Activated naive CD8-positive, alpha-beta T cell treated with anti-CD3 and anti-CD28 coated beads for 36 hours (primary cell): ENCODE measurements at places on chromosomes 1 and 21. TPM values are rescaled to one million over a fixed set of nuclear protein-coding genes. Genes with fewer than 3 reads are reported as not detected.

DNA sequence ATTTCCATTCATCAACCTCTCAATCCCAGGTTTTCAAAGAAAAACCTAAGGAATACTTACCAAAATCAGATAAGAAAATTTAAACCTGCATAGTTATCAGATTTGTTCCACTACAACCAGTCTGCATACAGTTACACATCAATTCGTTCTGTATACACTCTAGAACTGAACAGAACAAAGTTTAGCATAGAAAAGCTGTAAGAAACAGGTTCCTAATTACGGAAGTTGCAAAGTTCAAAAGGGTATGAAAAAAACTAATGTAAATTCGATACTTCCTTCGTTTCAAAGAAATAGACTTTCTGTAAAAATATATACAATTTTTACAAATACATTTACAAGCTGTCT is 3.1 kb downstream of the MCL1 start:
- H3K4me1 ChIP-seq = peaks cover 52% of the 10 kb centered on the region
- DNase-seq = no peak

- peaks cover 30% of the 10 kb centered on the region for H3K36me3 ChIP-seq
- H3K4me1 ChIP-seq = peaks cover 18% of the 10 kb centered on the region
- H3K27me3 ChIP-seq = no peaks in the 10 kb centered on the region
Observed at GRCh38 chr1:19079541-19080472, 123.3 kb upstream of the IFFO2 start.

DNA sequence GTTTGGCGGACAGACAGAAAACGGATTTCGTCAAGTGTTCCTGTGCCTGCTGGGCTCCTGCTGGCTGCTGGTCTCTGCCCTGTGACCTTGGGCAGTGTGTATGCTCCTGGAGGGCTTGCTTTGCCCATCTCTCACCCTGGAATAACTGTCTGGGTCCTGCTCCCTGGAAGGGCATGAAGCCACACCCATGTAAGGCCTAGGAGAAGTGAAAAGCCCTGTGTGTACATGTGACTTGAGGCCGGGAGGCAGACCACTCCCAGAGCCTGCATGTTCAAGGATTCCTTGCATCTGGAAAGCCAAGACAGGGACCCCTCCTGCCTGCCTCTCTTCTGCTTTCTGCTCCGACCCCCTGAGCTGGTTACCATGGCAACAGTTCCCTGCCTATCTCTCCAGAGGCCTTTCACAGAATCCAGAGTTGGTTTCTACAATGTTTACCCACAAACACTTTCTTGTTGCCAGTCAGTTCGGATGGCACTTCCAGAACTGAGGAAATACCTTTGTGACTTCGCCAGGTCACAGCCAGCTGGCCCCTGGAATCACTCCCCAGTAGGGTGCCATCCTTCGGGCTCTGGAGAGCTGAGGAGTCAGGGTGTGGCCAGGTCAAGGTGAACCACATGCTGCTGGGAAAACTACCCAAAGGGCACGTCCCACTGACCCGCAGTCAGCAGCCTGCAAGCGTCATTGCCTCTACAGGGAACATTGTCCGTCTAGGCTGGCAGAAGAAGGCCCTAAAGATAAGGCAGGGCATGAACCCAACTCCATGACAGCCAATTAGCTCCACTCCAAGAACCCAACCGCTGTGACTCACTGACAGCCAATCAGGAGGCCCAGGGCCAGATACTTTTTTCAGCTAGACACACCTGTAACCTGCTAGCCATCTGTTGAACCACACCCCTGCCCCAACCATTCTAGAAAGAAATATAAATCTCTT is 14.7 kb upstream of the GPR37L1 start:
- no peaks in the 10 kb centered on the region for H3K4me1 ChIP-seq
- no peak overlapping the region for H3K27ac ChIP-seq
- H3K36me3 ChIP-seq = no peaks in the 10 kb centered on the region

DNA sequence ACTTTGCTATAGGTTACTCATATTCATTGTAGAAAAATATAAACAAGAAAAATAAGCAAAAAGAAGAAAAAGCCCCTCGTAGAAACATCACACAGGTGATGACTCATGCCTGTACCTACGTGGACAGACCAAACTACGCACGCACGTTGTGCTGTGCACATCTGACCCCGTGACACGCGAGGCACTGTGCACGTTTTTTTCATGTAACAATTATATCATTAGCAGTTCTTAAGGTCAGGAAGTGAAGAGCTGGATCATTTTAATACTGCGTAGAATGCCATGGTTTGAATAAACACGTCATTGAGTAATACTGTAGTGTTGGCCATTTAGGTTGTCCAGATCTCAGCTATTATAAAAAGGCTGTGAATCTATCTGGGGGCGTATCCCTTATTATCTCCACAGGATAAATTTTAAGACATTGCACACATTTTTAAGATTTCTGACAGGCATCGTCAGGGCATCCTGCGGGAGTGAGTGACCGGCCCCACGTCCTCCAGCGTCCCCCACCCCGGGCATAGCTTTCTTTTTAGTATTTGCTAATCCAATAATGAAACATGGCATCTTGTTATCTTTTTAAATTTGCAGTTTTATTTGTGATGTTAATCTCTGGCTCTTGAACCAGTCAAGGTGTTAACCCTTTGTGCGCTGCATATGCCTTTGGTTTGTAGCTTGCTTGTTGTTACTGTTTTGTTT is 23.4 kb upstream of the ADARB1 start:
- peaks cover 12% of the 10 kb centered on the region for H3K27me3 ChIP-seq
- no peaks in the 10 kb centered on the region for H3K36me3 ChIP-seq
- H3K4me1 ChIP-seq = no peaks in the 10 kb centered on the region
- no peak overlapping the region for H3K4me3 ChIP-seq
- no peak for DNase-seq

GRCh38 chr1:1461721-1462317 is 9.7 kb upstream of the ATAD3B start:
- peaks cover 13% of the 10 kb centered on the region for H3K27me3 ChIP-seq
- no peak for DNase-seq
- H3K36me3 ChIP-seq = no peaks in the 10 kb centered on the region
- no peaks in the 10 kb centered on the region for H3K4me1 ChIP-seq
- H3K27ac ChIP-seq = peak overlapping the region; percentile 63

DNA sequence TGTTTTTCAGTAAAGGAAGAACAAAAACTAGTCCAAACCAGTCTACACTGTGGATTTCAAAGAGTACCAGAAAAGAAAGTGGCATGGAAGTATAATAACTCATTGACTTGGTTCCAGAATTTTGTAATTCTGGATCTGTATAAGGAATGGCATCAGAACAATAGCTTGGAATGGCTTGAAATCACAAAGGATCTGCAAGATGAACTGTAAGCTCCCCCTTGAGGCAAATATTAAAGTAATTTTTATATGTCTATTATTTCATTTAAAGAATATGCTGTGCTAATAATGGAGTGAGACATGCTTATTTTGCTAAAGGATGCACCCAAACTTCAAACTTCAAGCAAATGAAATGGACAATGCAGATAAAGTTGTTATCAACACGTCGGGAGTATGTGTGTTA is 21.3 kb downstream of the CHODL start:
- H3K4me3 ChIP-seq = no peak overlapping the region
- H3K4me1 ChIP-seq = no peaks in the 10 kb centered on the region
- no peak overlapping the region for H3K27ac ChIP-seq
- DNase-seq = no peak
- peaks cover 4% of the 10 kb centered on the region for H3K27me3 ChIP-seq

- no peaks in the 10 kb centered on the region for H3K27me3 ChIP-seq
- no peak overlapping the region for H3K27ac ChIP-seq
- DNase-seq = no peak
- H3K36me3 ChIP-seq = peaks cover 21% of the 10 kb centered on the region
- no peak overlapping the region for H3K4me3 ChIP-seq
- no peaks in the 10 kb centered on the region for H3K4me1 ChIP-seq
Observed at GRCh38 chr1:173148971-173149370, 58.2 kb downstream of the TNFSF4 start.

GRCh38 chr1:72636631-72637030 is 354.3 kb upstream of the NEGR1 start:
- H3K4me3 ChIP-seq = no peak overlapping the region
- DNase-seq = no peak
- no peak overlapping the region for H3K27ac ChIP-seq
- no peaks in the 10 kb centered on the region for H3K4me1 ChIP-seq
- H3K27me3 ChIP-seq = no peaks in the 10 kb centered on the region

DNA sequence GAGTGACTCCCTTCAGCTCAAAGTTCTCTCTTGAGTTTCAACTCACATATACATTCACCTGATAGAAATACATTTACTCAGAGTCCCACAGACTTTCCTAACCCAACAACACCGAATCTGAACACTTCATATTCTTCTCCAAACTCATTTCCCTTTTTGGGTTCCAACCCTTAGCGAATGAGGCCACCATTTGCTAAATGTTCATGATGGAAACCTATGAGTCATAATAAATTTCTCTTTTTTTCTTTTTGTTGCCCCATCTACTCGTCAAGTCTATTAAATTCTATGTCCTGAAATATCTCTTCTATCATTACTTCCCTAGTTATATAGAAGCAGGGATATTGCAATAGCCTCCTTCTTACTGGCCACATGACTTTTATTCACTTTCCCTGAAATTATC is 100.1 kb downstream of the HLX start:
- DNase-seq = no peak
- H3K36me3 ChIP-seq = no peaks in the 10 kb centered on the region
- H3K27me3 ChIP-seq = no peaks in the 10 kb centered on the region
- no peaks in the 10 kb centered on the region for H3K4me1 ChIP-seq
- H3K27ac ChIP-seq = no peak overlapping the region

DNA sequence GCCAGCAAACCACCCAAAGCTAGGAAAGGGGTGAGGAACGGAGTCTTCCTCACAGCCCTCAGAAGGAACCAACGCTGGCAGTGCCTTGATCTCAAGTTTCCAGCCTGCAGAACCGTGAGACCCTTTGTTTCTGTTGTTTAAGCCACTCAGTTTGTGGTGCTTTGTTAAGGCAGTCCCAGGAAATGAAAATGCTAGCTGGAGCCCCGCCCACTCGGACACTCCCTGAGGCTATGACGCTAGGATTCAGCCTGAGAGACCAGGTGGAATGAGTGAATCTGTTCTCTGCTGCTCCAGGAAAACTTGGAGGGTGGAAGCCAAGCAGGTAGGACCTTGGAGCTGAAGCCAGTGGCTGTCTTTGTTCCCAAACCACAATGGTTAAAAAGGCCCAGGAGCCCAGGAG is 196.5 kb upstream of the POU3F1 start:
- no peaks in the 10 kb centered on the region for H3K36me3 ChIP-seq
- peaks cover 6% of the 10 kb centered on the region for H3K27me3 ChIP-seq
- no peak for DNase-seq
- H3K27ac ChIP-seq = no peak overlapping the region

DNA sequence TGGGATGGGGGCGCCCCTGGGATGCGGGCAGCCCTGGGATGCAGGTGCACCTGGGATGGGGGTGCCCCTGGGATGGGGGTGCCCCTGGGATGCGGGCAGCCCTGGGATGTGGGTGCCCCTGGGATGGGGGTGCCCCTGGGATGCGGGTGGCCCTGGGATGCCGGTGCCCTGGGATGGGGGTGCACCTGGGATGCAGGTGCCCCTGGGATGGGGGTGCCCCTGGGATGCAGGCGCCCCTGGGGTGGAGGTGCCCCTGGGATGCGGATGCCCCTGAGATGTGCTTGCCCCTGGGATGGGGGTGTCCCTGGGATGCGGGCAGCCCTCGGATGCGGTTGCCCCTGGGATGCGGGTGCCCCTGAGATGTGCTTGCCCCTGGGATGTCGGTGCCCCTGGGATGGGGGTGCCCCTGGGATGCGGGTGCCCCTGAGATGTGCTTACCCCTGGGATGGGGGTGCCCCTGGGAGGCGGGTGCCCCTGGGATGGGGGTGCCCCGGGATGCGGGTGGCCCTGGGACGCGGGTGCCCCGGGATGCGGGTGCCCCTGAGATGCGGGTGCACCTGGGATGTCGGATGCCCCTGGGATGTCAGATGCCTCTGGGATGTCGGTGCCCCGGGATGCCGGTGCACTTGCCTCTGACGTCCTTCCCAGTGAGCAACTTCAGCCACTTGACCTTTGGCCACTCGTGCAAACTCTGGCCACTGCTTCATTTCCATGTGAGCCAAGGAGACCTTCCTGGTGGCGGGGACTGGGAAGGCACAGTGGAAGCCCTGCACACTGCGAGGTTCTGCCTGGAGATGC is 37.3 kb upstream of the SLC19A1 start:
- peaks cover 3% of the 10 kb centered on the region for H3K27me3 ChIP-seq
- no peak overlapping the region for H3K27ac ChIP-seq
- no peak overlapping the region for H3K4me3 ChIP-seq
- no peaks in the 10 kb centered on the region for H3K36me3 ChIP-seq

DNA sequence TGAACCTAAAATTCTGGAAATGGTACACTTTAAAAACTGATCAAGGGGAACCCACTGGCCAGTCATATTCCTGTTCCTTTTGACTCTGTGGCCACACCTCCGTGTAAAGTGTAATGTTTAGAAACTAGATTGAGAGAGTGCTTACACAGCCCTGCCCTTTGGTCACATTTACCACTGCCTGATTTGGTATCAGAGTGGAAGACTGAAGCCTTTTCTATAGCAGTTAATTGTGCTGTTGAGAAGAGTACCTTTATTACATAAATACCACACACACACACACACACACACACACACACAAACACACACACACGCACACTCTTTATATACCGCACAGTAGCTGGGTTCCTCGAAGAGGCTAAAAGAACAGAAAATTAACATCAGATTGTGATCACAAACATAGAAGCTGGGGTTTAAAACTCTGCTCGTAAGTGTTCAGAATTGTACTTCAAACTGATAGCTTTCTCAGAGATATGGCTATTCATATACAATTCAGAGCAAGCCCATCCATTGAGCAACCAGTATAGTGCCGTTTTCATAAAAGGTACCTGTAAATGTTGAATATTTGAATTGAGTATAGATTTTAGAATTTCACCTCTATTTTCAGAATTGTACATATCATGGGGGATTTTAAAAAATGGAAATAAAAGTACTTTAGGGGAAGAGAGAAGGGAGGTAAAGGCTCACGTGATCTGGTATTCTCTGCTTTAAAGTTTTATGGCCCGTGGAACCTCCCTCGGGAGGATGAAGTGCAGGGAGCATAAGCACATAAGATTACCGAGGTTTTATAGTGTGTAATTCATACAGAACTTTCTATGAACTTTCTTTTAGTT is 37.5 kb downstream of the CAMTA1 start:
- no peak overlapping the region for H3K27ac ChIP-seq
- no peak for DNase-seq
- H3K27me3 ChIP-seq = no peaks in the 10 kb centered on the region
- no peak overlapping the region for H3K4me3 ChIP-seq
- peaks cover 44% of the 10 kb centered on the region for H3K4me1 ChIP-seq
- no peaks in the 10 kb centered on the region for H3K36me3 ChIP-seq

GRCh38 chr1:236083650-236084385 is 18.9 kb upstream of the NID1 start:
- no peak overlapping the region for H3K4me3 ChIP-seq
- no peaks in the 10 kb centered on the region for H3K27me3 ChIP-seq
- DNase-seq = no peak
- no peaks in the 10 kb centered on the region for H3K4me1 ChIP-seq

SPRR5 gene
- total RNA-seq = not detected

RPE65 gene
- total RNA-seq = not detected
